ENCODE measurements at places on chromosomes 7 and 10. TPM values are rescaled to one million over a fixed set of nuclear protein-coding genes. Genes with fewer than 3 reads are reported as not detected.

DNA sequence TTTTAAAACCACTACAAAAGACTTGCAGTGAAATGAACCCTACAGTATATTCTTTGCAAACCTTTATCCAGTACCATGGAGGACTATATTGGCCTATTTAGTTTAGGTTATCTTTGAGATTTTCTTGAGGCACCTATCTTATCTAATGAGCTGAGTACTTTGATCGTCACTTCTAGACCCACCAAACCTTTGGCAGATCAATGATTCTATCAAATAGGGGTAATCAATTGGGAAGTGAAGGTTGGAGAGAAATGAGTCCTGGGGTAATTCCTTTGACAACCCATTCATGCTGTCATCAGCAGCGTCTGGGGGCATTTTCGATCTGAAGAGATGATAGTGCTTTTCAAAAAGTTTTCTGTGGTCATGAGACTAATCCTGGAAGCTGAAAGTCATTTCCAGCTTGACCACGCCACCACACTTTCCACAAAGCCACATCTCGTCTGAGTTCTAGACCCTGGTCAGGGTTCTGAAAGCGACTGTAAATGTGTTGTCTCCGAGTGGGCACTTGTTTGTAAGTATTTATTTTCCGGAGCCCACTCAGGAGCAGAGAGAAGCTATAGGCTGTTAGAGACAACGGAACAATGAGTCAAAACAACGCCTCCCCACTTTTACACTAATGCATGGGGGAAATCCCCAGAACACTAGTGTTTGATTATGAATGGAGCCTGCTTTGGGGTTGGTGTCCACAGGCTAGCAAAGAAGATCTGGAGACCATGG, 4.8 kb downstream of the EGR2 start:
- H3K36me3 ChIP-seq = no peaks in the 10 kb centered on the region
- H3K4me3 ChIP-seq = no peak overlapping the region
- no peak for DNase-seq
- peaks cover 21% of the 10 kb centered on the region for H3K4me1 ChIP-seq

GRCh38 chr7:131170440-131171271, 157.0 kb upstream of the MKLN1 start:
- H3K27me3 ChIP-seq = no peaks in the 10 kb centered on the region
- no peaks in the 10 kb centered on the region for H3K36me3 ChIP-seq
- no peaks in the 10 kb centered on the region for H3K4me1 ChIP-seq
- no peak overlapping the region for H3K27ac ChIP-seq
- DNase-seq = no peak
- H3K4me3 ChIP-seq = no peak overlapping the region

GRCh38 chr7:37052705-37053104, 328.4 kb upstream of the AOAH start:
- no peaks in the 10 kb centered on the region for H3K27me3 ChIP-seq
- no peaks in the 10 kb centered on the region for H3K36me3 ChIP-seq
- peaks cover 7% of the 10 kb centered on the region for H3K4me1 ChIP-seq

DNA sequence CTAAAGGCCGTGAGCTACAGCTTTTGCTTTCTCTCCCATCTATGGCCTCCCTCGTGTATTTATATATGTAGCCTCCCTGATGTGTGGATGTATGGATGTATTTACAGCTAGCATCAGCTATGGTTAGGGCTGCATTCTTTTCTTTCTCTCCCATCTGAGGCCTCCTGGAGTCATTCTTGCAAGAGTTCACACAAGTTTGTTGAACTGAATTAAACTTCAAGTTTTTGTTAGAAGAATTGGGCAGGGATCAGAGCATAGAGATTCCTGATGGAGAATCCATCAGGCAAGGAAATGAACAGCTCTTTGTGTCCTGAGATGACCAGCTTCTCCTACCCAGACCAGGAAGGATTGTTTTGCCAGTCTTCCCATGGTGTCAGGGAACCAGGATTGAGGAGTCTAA, 60.3 kb downstream of the AHCYL2 start:
- H3K4me1 ChIP-seq = no peaks in the 10 kb centered on the region
- DNase-seq = no peak
- no peak overlapping the region for H3K27ac ChIP-seq
- H3K4me3 ChIP-seq = no peak overlapping the region
- no peaks in the 10 kb centered on the region for H3K36me3 ChIP-seq

DNA sequence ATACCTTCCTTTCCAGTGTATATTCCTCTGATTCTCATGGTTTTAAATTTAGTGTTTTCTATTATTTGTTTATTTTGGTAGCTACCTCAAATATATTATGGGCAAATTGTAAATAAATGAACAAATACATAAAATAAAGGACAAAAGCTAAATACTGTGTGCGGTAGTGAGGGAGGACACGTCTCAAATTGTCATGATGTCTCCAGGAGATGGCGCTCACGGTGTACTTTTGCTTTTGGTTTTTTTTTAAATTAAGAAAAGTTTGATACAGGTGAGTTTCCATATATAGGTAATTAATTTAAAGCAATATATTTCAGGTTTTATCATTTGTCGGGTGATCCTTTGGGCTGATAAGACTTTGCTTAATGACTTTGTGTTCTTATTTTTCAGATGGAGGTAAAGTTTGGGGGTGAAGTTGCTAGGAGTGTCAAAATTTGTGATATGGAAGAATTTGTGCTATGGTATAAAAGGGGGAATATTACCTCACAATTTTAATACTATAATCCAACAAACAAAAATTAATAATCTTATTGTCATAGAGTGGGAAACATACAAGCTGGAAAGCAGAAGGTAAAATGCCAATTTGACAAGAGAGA, 68.4 kb upstream of the TMEM229A start:
- no peak overlapping the region for H3K27ac ChIP-seq
- no peaks in the 10 kb centered on the region for H3K27me3 ChIP-seq
- no peaks in the 10 kb centered on the region for H3K36me3 ChIP-seq
- DNase-seq = no peak
- H3K4me1 ChIP-seq = no peaks in the 10 kb centered on the region
- H3K4me3 ChIP-seq = no peak overlapping the region

DNA sequence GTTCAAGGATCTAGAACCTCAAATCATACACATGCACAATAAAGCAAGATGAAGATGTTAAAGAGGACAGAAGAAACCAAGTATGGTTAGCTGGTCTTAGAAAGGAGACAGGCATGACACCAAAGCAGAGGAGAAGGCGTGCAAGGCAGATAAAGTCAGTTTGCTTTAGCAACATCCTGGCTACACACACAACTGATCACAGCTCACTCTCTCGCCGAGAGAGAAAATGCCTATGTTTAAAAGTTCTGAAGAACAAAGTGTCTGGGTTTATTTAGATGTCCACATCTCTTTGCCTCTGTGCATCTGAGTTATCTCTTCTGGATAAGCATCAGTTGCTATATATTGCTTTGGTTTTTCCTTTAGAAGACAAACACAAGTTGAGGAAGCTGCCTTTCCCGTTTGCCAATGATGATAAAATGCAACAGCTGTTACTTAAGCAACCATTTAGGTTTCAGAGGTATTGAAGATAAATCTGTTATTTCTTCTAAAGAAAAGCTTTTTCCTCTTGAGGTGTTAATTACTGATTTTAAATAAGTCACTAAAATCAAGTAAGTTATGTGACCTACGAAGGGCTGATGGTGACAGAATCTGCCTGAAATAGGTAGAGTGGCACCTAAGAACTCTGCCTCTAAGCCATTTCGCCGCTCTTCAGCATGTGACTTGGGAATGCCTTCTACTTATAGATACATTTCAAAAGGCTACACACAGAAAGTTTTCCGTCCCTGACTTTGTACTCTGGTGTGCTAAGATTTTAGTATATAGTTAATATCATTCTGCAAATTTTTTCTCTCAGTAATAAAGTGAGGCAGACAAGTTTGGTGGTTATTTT, 146.2 kb upstream of the ASAH2 start:
- peaks cover 69% of the 10 kb centered on the region for H3K4me1 ChIP-seq

GRCh38 chr10:11106621-11107374, 89.1 kb downstream of the CELF2 start:
- H3K36me3 ChIP-seq = no peaks in the 10 kb centered on the region
- H3K4me3 ChIP-seq = no peak overlapping the region
- DNase-seq = no peak
- no peaks in the 10 kb centered on the region for H3K4me1 ChIP-seq
- no peak overlapping the region for H3K27ac ChIP-seq
- H3K27me3 ChIP-seq = no peaks in the 10 kb centered on the region

DNA sequence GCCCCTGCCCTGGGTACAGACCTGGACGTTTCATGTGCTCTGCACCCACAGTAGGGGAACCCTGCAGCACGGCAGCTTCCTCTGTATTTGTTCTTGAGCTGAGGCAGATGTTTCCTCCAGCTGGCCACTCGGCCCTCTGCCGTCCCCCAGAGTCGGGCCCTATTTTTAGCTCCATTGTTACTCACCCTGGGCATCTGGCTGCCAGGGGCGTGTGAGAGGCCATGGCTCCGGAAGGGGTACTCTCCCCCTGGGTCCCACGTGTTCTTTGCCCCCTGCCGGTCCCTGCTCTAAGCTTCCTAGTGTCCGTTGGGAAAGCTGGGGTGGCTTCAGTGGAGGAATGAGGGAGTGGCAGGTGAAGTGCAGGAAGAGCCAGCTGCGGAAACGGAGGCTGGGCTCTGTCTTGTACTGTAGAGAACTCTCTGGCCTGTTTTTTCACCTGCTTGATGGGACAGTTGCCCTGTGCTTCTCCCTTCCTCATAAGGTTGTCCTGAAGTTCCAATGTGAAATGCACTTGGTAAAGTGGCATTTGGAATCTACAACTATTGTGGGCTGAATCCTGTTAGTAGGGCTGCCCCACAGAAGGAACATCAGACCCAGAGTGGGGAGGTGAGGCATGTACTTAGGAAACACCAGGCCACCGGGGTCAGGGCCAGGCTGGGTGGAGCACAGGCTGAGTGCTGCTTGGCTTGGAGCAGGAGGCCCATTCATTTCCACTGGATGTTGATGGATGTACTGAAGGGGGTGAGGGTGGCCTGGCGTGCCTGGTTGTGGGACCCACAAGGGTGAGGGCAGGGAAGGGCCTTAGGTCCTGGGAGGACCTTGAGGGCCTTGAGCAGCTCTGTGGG, 30.6 kb downstream of the PALD1 start:
- peaks cover 5% of the 10 kb centered on the region for H3K4me1 ChIP-seq
- no peak overlapping the region for H3K27ac ChIP-seq
- H3K27me3 ChIP-seq = no peaks in the 10 kb centered on the region
- no peak overlapping the region for H3K4me3 ChIP-seq
- DNase-seq = no peak

The PON3 gene
- 15.0 TPM for total RNA-seq

The KLLN gene
- 1.0 TPM for total RNA-seq

The MUC12 gene
- 0.49 TPM for total RNA-seq

The MET gene
- 72.6 TPM for total RNA-seq
